Activated CD4-positive, CD25-positive, alpha-beta regulatory T cell treated with anti-CD3 and anti-CD28 coated beads, Interleukin-2, amount 50 U/mL, for 72 hours (primary cell): ENCODE measurements at places on chromosomes 7 and 10.

DNA sequence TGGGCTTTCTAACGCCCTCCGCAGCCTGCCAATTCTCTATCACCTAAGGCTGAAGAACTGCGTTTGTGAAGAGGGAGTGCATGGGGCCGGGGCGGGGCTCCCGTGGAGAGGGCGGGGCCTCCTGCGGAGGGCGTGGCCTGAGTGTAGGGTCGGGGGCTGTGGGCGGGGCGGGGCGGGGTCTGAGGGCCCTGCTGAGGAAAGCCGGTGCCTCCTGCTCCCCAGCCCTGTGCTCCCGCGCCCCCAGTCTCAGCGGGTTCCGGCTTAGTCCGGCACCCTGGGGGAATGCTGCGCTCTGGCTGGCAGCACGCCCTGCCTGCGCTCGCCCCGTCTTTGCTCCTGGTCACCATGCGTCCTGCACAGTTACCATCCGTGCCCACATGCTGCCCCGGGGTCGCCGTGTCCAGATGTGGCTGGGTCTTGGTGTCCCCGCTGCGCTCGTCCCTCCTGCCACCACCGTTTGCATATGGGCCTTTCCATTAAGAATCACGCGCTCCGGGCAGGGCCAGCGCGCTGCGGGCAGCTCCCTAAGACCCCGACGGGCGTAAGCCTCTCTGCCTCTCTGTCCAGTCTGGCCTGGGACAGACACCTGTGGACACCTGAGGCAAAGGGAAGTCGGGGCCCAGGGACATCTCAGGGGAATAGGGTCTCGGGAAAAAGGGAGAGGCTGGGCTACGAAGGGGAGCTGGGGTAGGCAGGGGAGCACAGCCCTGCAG is 144.0 kb upstream of the RET start:
- DNase-seq, result peak; percentile 60

GRCh38 chr7:115701141-115701540 is 329.4 kb downstream of the TFEC start:
- no peak for DNase-seq

GRCh38 chr7:155850766-155851678 is 38.8 kb upstream of the SHH start:
- DNase-seq, result no peak

DNA sequence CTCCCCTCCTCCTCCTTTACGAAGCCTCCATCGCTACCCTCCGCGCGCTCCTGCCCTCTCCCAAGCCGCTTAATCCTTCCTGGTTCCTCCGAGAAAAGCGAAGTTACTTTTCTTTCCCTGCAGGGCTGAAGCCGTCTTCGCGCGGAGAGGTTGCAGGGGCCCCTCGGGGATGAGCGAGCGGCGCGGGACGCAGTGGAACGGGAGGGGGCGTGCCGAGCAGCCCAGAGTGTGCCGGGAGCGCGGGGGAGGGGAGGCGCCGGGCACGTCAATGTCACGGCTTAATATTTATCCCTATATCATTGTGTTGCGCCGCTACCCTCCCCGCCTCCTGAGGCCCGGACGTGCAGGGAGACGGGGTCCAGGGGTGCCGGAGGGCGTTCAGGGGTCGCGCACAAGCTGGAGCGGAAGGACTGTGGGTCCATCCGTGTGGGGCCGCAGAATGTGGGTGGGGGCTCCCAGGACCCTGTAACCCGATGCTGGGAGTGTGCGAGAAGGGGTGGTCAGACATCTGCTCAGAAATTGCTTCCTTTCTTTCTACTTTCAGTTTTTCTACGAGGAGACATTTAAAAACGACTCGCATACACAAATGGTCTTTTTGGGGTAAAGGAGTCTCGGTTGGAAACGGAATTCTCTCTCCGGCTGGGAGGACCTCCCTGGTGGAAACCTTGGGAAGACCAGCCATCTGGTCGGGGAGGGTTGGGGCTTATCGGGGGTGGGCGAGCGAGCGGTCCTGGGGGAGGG is 2.4 kb downstream of the CDK6 start:
- peak; percentile 82 for DNase-seq

DNA sequence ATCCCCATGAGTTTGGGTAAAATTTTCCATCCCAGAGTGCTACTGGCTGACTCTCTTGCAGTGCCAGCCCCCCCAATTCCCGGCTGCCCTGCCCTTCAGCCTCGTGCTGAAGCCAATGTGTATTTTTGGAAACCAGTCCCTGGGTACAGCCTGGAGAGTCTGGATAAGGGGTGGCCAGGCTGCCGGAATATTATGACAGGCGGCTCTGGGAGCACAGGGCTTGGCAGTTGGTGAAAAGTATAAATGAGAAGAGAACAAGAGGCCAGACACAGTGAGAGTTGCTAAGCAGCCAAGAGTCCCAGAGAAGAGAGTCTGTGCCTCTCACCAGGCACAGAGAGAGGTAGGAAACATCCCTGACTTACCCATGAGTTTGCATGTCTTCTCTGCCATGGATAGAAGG is 53.6 kb downstream of the TMEM130 start:
- DNase-seq, result no peak

GRCh38 chr10:69064762-69065328 is 23.1 kb upstream of the SRGN start:
- no peak for DNase-seq
